ENCODE measurements at places on chromosomes 4 and X.
A peak's percentile ranks its signal among the peaks of the same experiment; 100 is the strongest.

- no peak for DNase-seq
Observed at GRCh38 chr4:113825272-113825671, 63.7 kb upstream of the CAMK2D start.

DNA sequence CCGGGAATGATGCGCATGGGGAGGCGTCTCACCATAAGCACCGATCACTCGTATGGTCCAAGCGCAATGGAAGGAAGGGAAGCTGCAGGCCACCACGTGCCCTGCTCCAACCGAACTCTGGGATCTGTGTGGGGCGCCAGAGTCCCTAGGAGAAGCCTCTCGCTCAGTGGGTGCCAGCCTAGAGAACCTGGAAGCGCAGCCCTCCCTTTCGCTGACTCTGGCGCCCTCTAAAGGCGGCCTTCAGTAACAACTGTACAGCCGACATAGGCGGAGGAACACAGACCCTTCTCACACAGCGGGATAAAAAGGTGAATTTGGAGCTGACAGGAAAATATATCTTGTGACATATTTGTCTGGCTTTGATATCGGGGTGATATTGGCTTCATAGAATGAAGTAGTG lies 76.0 kb downstream of the INTS6L start:
- peak; percentile 29 for DNase-seq

DNA sequence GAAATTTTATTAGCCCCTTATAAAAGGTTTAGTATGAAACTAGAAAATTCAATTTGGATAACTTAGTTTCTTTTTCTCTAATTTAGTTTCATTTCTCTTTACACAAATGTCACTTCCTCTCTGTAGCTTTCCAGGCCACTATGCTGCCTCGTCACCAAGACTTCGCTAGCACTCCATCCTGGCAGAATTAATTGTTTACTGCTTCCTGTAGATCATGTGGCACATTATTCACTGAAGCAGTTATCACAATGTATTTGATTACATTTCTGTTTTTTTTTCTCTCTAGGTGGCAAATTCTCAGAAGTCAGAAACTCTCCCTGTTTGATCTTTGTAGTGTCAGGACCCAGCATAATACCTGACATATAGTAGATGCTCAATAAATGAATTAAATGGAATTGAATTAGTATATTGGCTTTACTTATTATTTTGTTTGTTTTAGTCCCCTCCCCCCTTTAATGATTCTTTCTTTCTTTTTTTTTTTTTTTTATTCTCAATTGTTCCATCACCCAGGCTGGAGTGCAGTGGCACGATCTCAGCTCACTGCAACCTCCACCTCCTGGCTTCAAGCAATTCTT lies 9.3 kb upstream of the SAT1 start:
- DNase-seq = no peak

GRCh38 chrX:133645977-133646718 lies 230.9 kb upstream of the GPC4 start:
- DNase-seq = no peak

DNA sequence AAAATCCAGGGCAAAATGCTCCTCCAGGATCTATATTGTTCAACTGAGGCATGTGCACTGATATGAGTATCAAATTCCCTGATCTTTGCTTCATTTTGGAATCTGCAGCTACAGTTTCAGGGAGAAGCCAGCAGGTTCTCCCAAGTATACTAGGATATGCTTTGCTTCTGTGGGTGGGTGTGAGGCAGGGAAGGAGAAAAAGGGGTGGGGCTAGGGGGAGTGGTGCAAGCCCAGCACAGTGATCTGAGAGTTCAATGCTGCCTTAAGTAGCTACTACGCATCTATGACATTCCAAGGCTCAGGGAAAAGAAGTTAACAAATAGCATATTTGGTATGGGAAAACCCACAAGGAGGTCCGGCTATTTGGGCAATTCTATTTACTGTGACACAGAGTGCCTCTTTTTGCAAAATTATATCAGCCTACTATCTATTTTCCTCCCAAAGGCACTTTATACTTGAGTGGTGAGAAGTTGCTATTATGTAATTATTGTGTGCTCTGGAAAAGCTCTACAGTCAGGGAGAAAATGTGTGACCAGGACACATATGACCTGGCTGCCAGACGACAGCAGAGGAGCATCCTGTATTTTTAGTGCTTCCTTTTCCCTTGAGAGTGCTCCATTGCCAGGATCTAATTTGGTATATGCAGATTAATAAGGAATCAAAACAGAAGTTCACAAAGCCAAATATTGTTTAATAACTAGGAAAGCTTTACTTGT lies 162.0 kb downstream of the RNF150 start:
- DNase-seq = no peak

GRCh38 chr4:3262208-3263052 lies 13.5 kb downstream of the MSANTD1 start:
- DNase-seq = no peak

GRCh38 chrX:118552121-118552900 lies 56.7 kb downstream of the DOCK11 start:
- peak; percentile 39 for DNase-seq

GRCh38 chr4:7021930-7022664 lies 21.1 kb upstream of the TADA2B start:
- DNase-seq = no peak

DNA sequence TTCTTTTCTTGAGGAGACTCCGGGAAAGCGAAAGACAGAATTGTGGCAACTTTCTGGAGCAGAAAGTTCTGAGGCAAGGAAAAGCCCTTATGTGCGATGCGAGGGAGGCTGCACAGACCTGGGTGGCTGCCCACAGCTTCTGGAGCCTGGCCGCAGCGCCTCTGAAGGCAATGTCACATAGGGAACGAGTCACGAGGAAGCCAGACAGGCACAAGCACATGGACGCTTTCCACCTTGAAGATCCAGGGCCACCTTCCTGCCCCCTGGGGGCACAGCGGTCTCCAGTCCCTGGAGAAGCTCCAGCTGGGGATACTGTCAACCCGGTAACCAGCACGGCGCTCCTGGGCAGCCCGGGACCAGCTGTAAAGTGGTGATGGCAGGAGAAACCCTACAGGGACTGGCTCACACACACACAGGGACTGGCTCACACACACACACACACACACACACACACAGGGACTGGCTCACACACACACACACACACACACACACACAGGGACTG lies 69.8 kb downstream of the MTNR1A start:
- DNase-seq = peak; percentile 19

- no peak for DNase-seq
Observed at GRCh38 chr4:178480881-178481280, 1038.6 kb upstream of the AGA start.

GRCh38 chr4:36489798-36490197 lies 208.4 kb downstream of the DTHD1 start:
- DNase-seq = no peak

- no peak for DNase-seq
Observed at GRCh38 chr4:126799416-126799815, 833.3 kb upstream of the INTU start.

- no peak for DNase-seq
Observed at GRCh38 chrX:87140800-87141483, 376.7 kb upstream of the KLHL4 start.

DNA sequence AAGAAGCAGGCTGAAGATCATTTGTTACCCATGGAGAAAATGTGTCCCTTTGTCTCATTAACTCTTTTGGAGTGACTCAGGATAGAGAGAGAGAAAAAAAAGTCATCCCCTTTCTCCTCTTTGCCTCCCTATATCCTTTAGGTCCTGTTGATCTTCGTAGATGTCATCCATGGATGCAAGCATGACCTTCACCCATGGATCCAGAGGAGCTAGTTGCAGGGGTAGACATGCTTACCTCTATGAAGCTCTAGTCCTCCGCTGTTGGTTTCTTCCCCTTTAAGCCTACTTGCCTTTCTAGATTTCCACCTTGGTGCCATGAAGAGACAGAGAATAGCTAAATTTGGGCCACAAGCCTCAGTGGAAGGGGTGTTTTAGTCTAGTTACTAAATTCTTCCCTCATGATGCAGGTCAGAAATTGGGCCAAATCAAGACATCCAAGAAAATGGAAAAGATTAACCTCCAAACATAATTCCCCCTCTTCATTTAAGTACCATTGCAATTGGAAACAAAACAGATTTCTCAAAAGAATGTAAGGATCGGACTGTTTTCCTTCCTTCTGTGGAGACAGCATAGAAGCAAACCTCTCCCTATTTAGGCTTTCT lies 178.4 kb downstream of the TECRL start:
- DNase-seq = peak; percentile 19

- no peak for DNase-seq
Observed at GRCh38 chr4:158459085-158459820, 62.4 kb upstream of the RXFP1 start.

DNA sequence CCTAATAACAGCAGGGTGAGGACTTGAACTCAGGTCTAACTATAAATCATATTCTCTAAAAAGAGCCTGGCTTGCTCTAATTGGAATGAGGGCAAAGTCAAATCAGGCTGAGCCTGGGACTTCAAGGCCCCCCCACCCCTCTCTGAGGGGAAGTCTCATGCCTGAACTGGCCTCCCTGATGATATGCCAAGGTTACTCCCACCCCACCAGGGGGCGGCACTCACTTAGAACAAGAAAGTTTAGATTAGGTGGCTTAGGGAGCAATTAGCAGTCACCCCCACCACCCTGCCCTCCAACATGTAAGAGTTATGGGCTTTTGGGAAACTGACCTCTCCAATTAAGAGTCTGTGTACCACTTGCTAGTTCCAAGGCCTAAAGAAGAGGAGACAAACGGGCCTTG lies 2.7 kb downstream of the FOXO4 start:
- DNase-seq = peak; percentile 46

DNA sequence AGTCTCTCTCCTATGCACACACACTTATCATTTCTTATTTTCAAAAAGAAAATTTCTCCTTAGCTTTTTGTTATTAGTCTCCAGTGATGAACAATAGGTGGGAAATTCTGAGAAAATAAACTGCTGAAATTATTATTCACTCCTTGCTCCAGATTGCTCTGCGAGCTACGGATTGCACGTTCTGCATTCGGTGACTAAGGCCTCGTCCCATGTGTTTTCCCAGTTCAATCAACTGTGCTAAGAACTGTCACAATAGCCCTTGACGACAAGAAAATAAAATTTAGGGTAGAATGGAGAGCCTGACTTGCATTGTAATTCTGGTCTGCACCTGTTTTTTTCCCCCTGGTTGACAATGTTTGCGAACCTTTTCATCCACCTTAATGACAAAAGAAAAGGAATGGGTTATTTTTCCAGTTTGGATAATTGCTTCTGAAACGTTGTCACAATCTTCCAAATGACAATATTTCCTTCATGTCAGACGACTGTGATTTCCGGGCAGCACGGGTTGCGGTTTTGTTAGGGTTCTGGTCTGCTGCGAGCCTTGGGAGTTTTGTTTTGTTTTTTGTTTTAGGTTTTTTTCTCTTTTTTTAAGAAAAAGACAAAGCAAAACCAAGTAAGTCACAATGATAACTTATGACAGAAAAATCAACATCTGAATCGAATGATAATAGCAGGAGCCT lies 124.5 kb upstream of the NOCT start:
- DNase-seq = no peak

DNA sequence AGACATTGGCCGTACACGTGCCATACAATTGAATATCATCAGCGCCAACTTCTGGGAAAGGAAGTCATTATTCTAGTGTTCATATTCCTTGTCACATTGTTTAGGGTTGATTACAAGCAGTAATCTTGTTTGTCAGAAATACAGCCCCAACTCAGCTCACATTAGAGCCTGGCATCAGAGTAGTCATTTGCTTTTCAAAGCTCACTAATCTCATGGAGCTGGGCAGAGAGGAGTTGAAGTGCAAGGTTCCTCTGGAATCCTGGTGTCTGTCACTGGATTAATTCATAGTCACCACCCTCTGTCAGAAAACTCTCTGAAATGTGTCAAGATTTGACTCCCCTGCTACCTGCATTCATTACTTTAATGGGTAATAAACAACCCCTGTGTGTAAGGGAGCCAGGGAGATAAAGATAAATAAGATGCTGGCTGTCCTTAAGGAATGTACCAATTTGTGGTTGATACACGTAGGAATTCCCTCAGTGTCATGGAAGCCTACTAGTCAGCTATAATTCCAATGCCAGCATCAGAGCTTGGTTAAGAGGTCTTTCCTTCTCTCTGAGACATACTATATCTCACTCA lies 43.7 kb upstream of the S100G start:
- DNase-seq = no peak

DNA sequence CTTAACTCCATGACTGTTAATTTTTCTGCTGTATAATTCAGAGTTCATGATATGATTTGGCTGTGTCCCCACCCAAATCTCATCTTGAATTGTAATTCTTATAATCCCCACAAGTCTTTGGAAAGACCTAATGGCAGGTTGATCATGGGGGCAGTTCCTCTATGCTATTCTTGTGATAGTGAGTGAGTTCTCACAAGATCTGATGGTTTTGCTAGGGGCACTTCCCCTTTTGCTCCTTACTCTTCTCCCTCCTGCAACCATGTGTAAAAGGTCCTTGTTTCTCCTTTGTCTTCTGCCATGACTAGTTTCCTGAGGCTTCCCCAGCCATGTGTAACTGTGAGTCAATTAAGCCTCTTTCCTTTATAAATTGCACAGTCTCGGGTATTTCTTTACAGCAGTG lies 1751.9 kb downstream of the ARAP2 start:
- DNase-seq = no peak

DNA sequence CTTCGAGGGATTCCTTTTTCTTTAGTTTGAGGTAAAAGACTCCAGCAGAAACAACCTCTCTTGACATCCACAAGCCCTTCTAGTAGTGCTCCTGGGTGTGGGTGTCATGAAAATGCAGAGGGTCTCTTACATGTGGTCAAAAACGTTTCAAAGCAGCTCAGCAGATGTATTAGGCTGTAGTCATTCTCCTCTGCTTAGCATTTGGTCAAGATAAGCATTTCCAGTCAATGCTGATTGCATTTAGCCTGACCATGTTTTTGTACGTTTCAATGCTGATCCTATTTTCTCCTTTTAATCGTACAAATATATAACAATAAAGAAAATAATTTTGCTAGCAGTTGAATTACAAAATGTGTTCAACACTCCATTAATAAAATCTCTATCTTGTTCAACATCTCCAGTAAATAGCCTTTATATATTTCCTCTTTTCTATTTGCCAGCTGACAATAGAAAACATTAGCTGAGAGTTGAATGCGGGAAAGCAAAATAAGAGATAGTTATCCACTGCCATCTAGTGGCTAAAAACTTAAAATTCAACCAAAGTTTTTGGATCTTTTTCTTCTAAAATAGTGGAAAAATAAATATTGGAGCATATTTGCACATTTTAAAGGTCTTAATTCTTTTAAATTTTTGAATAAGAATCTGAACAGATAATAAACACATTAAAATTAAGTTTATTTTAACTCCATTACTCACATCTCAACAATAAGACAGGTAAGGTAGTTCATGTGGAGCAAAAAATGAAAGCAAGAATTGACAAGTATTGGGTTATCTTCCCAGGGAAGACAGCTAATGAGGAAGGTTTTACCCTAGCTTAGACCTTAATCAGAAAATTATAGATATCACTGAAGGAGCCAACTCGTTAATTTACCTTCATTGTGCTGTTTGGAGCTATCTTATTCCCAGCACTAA lies 15.2 kb upstream of the PACRGL start:
- DNase-seq = peak; percentile 9

- DNase-seq = no peak
Observed at GRCh38 chr4:78763251-78763650, 12.9 kb upstream of the BMP2K start.

- DNase-seq = no peak
Observed at GRCh38 chr4:3847211-3847940, 81.2 kb downstream of the ADRA2C start.

GRCh38 chr4:98794565-98795205 lies 134.2 kb downstream of the EIF4E start:
- DNase-seq = no peak

- DNase-seq = no peak
Observed at GRCh38 chr4:184273166-184274147, 55.8 kb upstream of the ENPP6 start.

Measured in COLO829 (cell line).